Prostate gland (tissue), 2 donors: ENCODE measurements at places on chromosomes 1 and 21.

DNA sequence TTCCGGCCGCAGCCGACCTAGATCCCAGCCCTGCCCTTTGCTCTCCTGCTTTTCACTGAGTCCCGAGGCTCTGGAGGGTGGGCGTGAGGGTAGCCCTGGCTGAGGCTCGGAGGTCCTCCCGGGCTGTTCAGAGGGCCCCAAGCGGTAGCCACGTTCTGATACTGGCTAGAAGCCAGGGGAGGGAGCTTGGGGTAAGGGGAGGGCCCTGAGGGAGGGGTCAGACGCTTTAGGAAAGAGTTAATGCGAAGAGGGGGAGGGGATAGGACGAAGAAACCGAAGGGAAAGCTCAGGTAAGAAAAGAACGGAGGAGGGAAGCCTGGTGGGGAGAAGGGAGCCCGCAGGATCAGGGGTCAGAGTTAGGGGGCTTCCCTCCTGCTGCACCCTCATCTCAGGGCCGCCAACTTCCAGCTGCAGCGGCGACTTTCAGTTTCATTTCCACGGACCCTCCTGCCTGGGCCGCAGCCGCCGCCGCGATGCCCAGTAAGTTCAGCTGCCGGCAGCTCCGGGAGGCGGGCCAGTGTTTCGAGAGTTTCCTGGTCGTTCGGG is at the start of gene MOV10:
TSS of gene MOV10 (plus strand) at position 220 of the 546 bp plus-strand sequence. CDS start at position 474, 254 bp downstream.
- peak; percentile 58 for DNase-seq

- no peak for DNase-seq
Observed at GRCh38 chr1:228358764-228359612, 47.6 kb downstream of the TRIM11 start.

DNA sequence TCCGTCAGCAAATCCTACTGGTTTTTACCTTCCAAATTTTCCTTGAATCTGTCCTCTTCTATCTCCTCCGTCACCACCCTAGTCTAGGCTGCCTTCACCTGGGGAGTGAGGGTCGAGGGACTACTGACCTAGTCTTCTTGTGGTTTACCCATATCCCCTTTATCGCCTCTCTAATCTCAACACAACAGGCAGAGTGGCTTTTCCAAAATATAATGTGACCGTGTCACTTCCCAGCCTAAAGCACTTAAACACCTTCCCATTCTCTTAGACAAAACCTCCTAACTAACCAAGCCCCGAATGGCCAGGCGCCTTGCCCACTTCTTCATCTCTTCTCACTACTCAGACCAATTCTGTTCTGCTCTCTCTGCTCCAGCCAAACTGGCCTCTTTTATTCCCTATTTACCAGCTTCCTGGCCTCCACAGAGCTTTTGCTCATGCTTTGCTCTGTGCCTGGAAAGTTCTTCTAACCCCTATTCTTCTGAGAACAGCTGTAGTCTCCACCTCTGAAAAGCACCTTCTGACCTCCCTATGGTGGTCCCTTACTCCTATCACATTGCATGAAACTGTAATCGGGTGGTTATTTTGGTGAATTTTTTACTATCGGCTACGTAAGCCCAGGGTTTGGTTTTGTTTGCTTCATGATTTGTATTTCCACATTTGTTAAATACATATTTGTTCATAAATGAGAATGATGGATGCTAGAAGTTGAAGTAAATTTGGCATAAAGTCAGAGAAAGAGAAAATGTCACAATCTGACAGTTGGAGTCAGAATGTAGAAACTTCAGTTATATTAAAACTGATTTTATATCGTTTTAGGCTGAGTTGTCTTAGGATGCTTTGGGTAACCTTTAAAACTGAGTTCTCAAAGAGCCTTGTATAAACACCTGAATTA is 1.2 kb upstream of the NBPF1 start:
- DNase-seq, result peak; percentile 16

- DNase-seq, result no peak
Observed at GRCh38 chr1:182890927-182891610, 51.9 kb downstream of the DHX9 start.

GRCh38 chr1:224782281-224783000 is 147.0 kb upstream of the DNAH14 start:
- DNase-seq, result no peak

GRCh38 chr1:118914379-118915161 is 73.6 kb downstream of the TBX15 start:
- no peak for DNase-seq

DNA sequence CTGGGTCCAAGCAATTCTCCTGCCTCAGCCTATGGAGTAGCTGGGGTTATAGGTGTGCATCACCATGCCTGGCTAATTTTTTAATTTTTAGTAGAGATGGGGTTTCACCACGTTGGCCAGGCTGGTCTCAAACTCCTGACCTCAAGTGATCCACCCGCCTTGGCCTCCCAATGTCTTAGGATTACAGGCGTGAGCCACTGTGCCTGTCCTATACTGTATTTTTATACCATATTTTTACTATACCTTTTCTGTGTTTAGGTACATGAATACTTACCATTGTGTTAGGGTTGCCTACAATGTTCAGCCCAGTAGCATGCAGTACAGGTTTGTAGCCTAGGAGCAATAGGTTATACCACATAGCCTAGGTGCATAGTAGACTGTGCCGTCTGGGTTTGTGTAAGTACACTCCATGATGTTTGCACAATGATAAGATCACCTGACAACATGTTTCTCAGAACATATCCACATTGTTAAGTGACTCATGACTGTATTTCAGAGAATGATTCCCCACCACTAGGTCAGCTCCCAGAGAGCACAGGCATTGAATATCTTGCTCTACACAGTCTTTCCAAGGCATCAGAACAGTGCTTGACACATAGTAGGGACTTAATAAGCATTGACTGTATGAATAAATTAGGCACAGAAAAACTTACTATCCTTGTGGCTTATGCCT is 6.0 kb upstream of the CITED4 start:
- DNase-seq, result peak; percentile 61

DNA sequence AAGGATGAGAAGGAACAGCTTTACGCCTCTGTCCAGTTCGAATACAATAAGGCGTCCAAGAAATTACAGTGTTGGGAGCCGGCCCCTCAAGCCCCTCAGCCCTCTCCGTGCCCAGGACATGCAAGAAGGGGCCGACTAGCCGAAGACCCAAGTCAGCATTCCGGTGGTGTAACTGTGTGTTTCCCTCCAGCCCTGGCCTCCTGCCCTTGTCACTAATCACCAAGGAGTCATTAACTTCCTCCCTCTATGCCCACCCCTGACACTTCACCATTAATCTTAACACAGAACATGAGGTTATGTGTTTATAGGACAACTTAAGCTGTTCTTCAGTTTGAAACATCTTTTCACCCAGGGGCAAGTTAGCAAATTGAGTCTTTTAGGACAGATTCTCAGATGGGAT is 16.4 kb upstream of the C4BPB start:
- DNase-seq, result no peak

- DNase-seq, result no peak
Observed at GRCh38 chr1:97853221-97853620, 67.6 kb downstream of the DPYD start.

DNA sequence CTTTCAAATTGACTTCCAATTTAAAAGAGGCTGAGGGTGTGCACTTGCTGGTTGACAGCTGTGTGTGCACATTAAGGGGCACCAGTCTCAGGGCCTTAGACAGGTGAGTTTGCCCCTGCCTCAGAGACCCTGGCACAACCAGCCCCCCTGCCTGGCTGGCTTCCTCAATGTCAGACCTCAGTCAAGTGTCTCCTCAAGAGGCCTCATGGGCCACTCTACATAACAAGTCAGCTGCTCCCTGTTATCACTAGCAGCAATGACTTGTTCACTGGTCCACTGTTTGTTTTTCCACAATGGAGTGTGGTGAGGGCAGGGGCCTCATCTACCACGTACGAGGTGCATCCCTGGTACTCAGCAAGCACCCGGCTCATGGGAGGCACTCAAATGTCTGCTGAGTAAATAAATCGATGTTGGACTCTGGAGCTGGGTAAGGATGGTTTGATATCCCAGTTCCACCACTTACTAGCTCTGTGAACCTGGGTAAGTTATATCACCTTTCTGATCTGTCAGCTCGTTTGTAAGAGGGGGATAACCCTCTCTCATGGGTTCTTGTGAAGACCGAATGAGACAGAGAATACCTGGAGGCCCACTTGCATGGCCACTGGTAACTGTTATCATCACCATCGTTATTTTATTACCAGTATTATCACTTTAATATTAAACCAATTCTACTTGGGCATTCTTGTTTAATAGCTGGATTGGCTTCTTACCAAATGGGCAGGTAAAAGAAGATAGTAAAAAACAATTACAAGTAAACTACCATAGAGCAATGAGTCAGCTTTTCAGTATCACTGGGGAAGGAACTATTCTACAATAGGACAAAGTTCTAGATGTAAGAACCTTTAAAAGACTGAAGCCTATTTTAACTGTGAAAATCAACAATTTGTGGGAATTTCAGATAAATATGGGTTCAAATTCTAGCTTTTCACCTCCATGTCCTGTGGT is 64.6 kb downstream of the SLC66A1 start:
- DNase-seq, result no peak

- no peak for DNase-seq
Observed at GRCh38 chr1:168243198-168243597, 17.4 kb downstream of the SFT2D2 start.

DNA sequence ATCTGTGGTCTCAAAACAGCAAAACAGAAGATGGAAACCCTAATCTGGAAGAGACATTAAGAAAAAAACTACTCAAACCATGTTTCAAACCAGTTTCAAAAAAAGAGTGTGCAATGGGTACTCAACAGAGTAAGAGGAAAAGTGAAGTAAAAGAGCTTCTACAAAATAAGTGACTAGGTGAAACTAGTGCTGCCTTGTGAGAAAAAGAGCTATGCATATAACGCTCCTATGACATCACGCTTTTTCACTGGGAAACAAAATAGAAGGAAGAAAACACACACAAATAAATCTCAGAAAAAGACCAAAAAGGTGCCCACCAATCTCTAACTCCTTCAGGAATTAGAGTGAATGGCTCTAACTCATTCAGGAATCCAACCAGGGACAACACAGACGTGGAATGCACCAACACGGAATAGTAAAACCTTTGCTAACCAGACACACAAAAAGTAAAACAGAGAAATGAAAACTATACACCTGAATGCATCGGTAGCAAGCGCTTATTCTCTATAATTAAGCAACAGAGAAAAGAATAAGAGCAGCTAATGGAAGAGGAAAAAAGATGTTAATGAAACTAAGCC is 1.3 kb downstream of the FOXJ3 start:
- DNase-seq, result no peak

- DNase-seq, result no peak
Observed at GRCh38 chr1:234331507-234331906, 41.7 kb upstream of the COA6 start.

GRCh38 chr1:101205457-101205856 is 31.4 kb upstream of the S1PR1 start:
- DNase-seq, result no peak

DNA sequence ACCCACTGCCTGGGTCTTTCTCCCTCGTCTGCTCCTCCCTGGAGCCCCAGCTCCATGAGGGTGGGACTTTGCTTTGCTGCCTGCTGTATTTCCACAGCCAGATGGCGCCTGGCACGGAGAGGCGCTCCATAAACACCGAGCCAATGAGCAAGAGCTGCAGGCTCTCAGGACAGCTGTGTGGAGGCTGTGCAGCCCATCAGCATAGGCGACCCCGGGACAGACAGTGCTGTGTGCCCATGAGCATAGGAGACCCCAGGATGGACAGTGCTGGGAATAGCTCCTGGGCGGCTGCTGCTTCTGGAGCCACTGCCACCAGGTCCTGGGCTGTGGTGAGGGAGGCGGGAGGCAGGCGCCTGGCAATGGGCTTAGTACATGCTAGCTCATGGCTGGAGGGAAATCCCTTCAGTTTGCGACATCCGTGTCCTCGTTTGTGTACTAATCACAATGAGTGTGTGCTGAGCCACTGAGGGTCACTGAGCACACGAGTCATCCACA is 29.2 kb downstream of the CEP104 start:
- no peak for DNase-seq

DNA sequence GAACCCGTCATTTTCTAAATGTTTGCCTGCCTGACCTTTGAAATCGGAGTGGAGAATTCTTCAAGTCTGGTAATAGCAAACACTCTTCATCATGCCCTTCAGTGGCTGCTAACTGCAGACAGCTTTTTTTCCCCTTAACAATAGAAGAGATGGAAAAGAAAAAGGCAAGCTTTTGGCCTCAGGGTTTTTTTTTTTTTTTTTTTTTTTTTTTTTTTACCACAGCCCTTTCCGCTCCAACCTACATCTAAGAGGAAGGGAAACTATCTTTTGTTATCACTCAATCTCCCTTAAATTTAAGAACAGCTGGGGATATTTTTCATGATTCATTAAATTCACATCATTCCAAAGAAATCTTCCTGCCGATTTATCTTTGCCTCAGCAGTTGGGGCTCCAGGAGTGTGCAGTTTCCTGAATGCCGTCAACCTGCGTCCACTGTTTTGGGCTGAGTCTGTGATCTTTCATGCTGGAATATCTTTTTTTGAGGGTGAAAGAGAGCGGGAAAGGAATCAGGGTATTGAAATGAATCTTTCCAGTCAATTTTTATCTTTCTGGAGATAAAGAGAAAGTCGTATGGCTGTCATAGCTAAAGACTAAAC is 144.5 kb upstream of the SMYD2 start:
- DNase-seq, result no peak

GRCh38 chr1:86699186-86699585 is 5.2 kb upstream of the SH3GLB1 start:
- DNase-seq, result no peak

DNA sequence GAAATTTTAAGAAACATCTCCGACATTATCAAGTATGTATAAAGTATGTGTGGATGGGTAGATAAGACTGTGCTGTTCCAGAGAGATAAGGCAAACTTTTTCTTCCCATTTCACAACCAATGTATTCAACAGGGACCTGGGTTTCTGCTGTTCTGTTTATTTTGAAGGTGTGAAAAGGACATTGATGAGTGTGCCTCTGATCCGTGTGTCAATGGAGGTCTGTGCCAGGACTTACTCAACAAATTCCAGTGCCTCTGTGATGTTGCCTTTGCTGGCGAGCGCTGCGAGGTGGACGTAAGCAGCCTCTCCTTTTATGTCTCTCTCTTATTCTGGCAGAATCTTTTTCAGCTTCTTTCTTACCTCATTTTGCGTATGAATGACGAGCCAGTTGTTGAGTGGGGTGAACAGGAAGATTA is 174.0 kb downstream of the CRB1 start:
- no peak for DNase-seq

- DNase-seq, result no peak
Observed at GRCh38 chr1:156885314-156885713, 8.2 kb upstream of the PEAR1 start.

- no peak for DNase-seq
Observed at GRCh38 chr1:205612104-205612503, 19.7 kb downstream of the ELK4 start.

DNA sequence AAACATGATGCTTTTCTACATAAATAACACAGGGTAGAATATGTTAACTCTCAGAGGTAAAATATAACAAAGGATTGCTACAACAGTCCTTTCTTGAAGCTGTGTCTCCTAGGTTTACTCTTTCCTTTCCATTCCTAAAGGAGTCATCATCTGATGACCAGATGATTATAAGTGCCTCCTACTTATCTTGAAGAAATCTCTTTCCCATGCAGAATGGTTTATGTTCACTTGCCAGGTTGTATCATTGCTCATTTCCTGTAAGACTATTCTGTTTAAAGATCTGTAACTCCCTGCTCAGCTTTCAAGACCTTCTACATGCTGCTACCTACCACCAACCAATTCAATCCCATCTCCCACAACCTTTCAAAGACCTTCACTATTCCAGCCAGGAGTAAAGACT is 51.5 kb upstream of the PTCH2 start:
- no peak for DNase-seq

- DNase-seq, result no peak
Observed at GRCh38 chr1:150280138-150280707, 2.1 kb upstream of the CIART start.

- no peak for DNase-seq
Observed at GRCh38 chr1:203589171-203589570, 37.5 kb upstream of the ATP2B4 start.
